Activated CD4-positive, alpha-beta T cell treated with anti-CD3 and anti-CD28 coated beads, Interleukin-2, amount 50 U/mL, for 1 hour (primary cell): ENCODE measurements at places on chromosomes 16 and 17.

GRCh38 chr17:19292377-19292711 lies 55.2 kb downstream of the EPN2 start:
- DNase-seq, result no peak

- no peak for DNase-seq
Observed at GRCh38 chr16:70684146-70685060, 1.4 kb downstream of the MTSS2 start.

- no peak for DNase-seq
Observed at GRCh38 chr17:82693168-82693867, 5.2 kb downstream of the RAB40B start.

GRCh38 chr17:17155568-17155967 lies 50.6 kb downstream of the PLD6 start:
- DNase-seq, result no peak

- no peak for DNase-seq
Observed at GRCh38 chr17:41796121-41796895, 9.8 kb upstream of the JUP start.

- DNase-seq, result peak; percentile 12
Observed at GRCh38 chr17:1566505-1567199, 4.1 kb upstream of the PITPNA start.

- no peak for DNase-seq
Observed at GRCh38 chr17:15411384-15412198, 55.8 kb downstream of the CDRT4 start.

- no peak for DNase-seq
Observed at GRCh38 chr17:29126268-29126930, 53.8 kb downstream of the MYO18A start.

DNA sequence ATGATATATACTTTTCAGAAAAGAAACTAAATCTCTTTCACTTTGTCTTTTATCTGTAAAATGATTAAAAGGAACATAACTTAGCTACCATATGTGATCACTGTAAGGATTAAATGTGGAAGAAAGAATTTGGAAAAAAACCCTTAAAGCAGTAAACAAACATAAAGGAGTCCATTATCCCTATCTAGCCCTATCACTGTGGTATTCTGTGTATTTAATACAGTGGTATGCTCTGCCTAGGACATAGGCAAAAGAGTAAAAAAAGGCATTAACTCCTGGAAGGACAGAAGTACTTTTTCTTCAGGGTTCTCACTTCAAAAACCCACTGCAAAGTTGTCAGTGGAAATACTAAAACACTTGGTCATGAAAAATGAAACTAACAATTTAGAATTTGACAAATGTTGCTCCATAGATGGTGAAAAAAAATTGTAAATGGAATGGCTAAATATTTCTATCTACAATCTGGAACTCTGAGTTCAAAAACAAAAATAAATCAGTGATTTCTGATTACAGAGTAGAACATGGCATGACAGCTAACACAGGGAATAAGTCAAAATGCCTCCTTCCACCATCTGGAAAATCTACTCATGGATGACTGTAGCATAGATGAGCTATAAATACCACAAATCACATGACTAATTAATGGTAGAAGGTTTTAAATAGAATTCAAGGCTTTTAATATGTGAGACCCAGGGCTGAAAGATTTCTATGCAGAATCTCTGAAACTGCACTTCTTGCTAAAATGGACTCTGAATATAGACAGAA lies 140.1 kb downstream of the ITFG1 start:
- no peak for DNase-seq

GRCh38 chr17:65975878-65976277 lies 216.1 kb downstream of the CEP112 start:
- DNase-seq, result no peak

- DNase-seq, result peak; percentile 10
Observed at GRCh38 chr17:35088356-35088880, 24.9 kb upstream of the RFFL start.

- DNase-seq, result no peak
Observed at GRCh38 chr17:53313746-53314145, 509.0 kb upstream of the KIF2B start.
